ENCODE measurements at places on chromosomes 12 and 14.

DNA sequence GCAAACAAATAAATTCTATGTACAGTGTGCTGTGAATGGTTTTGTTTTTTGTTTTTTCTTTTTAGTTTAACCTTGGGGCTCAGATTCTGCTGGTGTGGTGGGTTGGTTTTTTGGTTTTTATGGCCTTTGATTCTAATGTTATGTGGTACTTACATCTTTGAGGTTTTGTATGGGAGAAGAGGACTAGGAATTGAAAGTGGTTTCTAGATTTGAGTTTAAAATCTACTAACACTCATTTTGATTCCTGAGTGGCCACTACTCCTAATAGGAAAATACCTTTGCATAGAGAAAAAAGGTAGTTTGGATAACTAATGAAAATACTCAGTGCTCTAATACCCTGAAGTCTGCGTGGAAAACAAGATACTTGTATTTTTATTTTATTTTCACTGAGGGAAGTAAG lies 137.7 kb downstream of the MON2 start:
- H3K27ac ChIP-seq: peak overlapping the region; percentile 99
- peaks cover 31% of the 10 kb centered on the region for H3K4me1 ChIP-seq
- H3K27me3 ChIP-seq: no peaks in the 10 kb centered on the region
- H3K4me3 ChIP-seq: peak overlapping the region; percentile 88
- DNase-seq: no peak

GRCh38 chr12:20196767-20197166 lies 171.6 kb upstream of the PDE3A start:
- no peak overlapping the region for H3K4me3 ChIP-seq
- H3K27me3 ChIP-seq: no peaks in the 10 kb centered on the region
- H3K27ac ChIP-seq: no peak overlapping the region
- H3K36me3 ChIP-seq: no peaks in the 10 kb centered on the region
- H3K4me1 ChIP-seq: no peaks in the 10 kb centered on the region

GRCh38 chr14:63544591-63545299 lies 1.6 kb upstream of the PPP2R5E start:
- DNase-seq: no peak
- peak overlapping the region; percentile 88 for H3K4me3 ChIP-seq
- H3K27me3 ChIP-seq: no peaks in the 10 kb centered on the region
- H3K27ac ChIP-seq: no peak overlapping the region
- peaks cover 39% of the 10 kb centered on the region for H3K4me1 ChIP-seq

GRCh38 chr12:116265351-116266147 lies 11.9 kb downstream of the MED13L start:
- H3K27ac ChIP-seq: no peak overlapping the region
- no peak for DNase-seq
- H3K4me3 ChIP-seq: no peak overlapping the region
- peaks cover 64% of the 10 kb centered on the region for H3K4me1 ChIP-seq
- no peaks in the 10 kb centered on the region for H3K36me3 ChIP-seq
- no peaks in the 10 kb centered on the region for H3K27me3 ChIP-seq

GRCh38 chr12:91538418-91538817 lies 355.8 kb upstream of the DCN start:
- H3K4me3 ChIP-seq: no peak overlapping the region
- H3K27ac ChIP-seq: no peak overlapping the region
- no peaks in the 10 kb centered on the region for H3K4me1 ChIP-seq
- no peak for DNase-seq

DNA sequence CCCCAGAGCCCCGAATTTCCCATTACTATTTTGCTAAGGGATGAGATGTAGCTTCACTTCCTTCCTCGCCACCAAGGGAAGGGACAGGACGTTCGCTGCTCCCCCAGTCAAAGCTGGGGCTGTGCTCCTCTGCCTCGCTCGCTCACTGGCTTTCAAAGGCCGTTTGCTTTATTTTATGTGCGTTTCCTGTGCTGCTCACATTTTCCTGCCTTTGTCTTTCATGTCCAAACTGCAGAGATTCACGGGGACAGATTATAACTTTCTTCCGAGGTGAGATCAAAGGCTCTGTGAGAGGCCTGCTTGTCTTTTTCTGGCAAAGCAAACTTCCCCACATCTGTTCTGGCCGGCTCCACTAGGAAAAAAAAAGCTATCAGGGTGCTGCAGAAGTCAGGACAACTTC lies 76.0 kb upstream of the FZD10 start:
- no peaks in the 10 kb centered on the region for H3K36me3 ChIP-seq
- H3K4me1 ChIP-seq: no peaks in the 10 kb centered on the region
- DNase-seq: no peak
- H3K27ac ChIP-seq: no peak overlapping the region
